ENCODE measurements at places on chromosomes 7 and 10.
A peak's percentile ranks its signal among the peaks of the same experiment; 100 is the strongest.

GRCh38 chr10:126290232-126290631, 98.0 kb downstream of the ADAM12 start:
- no peak for DNase-seq

- no peak for DNase-seq
These were observed 161.6 kb downstream of the PKD1L1 start for GRCh38 chr7:47786557-47787248.

- DNase-seq = no peak
These were observed 633.4 kb upstream of the LRRTM3 start for GRCh38 chr10:66292456-66292855.

DNA sequence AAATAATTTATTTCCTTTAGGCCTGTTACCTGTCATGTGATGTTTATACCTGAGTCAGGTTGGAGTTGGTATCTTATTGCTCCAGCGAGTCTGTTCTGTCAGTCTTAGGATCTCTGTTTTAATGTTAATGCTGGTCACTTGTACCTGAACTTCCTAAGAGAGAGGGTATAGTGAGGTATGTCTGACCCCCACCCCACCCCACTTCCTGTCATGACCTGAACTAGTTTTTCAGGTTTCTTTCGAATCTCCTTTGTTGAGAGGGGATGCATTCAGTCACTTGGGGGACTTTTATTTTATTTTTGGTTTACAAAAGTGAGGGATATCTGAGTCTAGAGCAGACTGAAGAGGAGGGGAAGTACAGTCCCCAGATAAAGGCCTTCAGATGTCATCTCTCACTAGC, 769.0 kb upstream of the COBL start:
- DNase-seq = no peak

- DNase-seq = no peak
These were observed 8.2 kb downstream of the DNA2 start for GRCh38 chr10:68463365-68464093.

- DNase-seq = no peak
These were observed 46.2 kb downstream of the JAKMIP3 start for GRCh38 chr10:132111871-132112341.

DNA sequence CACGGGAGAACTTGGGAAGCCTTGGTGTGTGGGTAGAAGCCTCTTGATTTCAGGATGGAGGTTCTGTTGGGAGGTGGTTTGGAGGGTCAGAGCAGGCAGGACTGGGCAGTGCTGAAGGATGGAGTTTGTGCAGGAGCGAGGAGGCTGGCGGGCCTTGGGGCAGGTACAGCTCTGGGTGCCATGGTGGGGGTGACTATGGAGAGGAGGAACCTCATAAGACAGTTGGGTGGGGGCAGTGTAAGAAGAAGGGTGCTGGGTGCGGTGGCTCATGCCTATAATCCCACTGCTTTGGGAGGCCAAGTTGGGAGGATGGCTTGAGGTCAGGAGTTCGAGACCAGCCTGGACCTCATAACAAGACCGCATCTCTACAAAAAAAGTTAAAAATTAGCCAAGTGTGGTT, 54.7 kb upstream of the GTF2IRD1 start:
- DNase-seq = no peak

DNA sequence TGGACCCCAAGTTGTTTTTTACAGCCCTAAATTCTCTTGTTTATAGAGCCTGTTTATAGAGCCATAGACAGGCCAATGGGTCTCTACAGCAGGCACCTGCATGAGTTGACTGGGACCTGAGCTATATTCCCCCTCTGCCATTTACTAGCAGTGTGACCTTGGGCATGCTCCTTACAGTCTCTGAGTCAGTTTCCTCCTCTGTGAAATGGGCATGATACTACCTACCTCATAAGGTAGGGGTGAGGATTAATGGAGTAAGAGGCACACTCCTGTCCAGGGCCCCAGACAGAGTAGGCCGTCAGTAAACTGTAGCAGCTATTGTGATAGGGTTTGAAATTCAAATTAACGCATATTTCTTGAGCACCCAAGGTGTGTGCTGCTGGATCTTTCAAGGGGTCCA, 138.1 kb downstream of the TCF7L2 start:
- DNase-seq = no peak

DNA sequence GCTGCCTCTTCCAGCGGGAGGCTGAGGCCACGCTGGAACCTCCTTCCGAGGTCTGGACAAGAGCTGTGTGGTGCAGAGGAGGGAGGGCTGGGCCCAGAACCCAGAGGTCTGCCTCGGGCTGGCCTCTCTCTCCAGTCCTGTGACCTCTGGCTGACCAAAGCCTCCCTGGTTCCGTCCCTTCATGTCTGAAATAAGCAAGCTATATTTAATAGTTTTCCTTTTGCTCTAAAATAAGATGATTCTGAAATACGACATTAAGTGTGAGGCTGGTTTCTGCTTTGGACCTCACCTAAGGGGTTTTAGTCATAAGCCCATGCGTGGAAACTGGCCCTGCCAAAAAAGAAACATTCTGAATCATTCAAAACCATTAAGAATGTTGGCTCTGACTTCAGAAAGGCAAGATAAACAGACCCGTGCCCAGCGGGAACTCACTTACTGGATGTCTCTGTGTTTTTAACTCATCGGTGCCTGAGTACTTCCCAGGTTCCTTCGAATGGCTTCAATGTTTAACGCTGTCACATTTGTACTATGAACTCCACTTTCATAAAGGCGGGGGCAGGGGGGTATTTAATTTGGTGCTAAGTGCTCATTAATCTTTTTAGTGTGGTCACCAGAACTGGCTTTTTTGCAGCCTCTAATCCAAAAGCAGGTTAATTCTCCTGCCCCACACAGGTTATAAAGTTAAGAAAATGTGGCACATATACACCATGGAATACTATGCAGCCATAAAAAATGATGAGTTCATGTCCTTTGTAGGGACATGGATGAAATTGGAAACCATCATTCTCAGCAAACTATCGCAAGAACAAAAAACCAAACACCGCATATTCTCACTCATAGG, 157.5 kb upstream of the KLF14 start:
- no peak for DNase-seq

GRCh38 chr10:106226828-106227227, 937.7 kb downstream of the SORCS1 start:
- no peak for DNase-seq

DNA sequence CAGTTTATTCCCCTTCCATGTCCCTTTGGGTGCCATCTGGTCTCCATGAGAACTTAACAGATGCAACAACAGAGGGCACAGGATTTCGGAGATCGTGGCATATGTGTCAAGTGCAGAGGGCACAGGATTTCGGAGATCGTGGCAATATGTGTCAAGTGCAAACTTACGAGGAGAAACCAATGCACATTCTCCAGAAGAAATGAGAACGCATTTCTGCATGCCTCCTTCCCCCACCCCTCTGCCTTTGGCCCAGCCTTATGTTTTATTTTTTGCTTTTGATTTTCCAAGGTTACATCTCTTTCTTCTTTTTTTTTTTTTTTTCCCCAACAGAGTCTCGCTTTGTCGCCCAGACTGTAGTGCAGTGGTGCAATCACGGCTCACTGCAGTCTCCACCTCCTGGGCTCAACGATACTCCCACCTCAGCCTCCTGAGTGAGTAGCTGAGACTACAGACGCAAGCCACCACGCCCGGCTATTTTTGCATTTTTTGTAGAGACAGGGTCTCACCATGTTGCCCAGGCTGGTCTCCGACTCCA, 586 bp upstream of the ANKRD26 start:
- no peak for DNase-seq

- DNase-seq = no peak
These were observed 206.7 kb downstream of the POU6F2 start for GRCh38 chr7:39184391-39184790.

- peak; percentile 71 for DNase-seq
These were observed 10.4 kb upstream of the CLCN1 start for GRCh38 chr7:143305423-143306070.

DNA sequence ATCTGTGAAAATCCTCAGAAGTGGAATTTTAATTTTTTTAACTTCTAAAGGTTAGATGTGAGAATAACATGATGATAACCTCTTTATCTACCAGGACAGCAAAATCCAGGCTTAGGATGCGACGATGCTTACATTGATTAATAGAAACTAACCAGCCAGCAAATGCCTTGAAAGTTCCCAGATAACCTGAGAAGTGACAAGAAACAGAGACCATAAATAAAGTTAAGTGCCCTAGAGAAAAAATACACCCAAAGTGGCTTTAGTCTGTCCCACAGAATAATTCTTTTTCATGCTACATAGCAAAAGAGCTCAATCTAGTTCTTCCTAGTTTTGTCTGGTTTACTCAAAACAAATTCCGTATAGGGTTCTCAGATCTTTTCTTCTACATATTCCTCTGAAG, 262.7 kb downstream of the WDR11 start:
- DNase-seq = no peak

- DNase-seq = no peak
These were observed 19.7 kb downstream of the CYTH3 start for GRCh38 chr7:6252748-6253147.

DNA sequence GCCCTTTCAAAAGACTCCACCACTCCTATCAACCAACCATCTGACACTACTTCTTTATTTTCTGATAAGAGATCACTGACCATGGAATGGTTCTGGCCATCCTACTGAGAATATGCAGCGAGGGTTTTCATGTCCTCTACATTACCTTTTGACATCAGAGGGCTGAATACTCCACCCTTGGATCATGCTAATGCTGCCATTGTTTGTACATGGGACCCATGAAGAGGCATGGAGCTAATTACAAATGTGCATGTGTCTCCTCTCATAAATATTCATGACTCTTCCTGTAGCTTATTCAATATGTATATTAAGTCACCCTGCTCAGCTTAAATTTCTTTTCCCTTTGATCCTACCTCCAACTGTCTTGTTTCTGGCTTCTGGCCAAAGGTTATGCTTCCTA, 1065.8 kb upstream of the GHITM start:
- DNase-seq = no peak

DNA sequence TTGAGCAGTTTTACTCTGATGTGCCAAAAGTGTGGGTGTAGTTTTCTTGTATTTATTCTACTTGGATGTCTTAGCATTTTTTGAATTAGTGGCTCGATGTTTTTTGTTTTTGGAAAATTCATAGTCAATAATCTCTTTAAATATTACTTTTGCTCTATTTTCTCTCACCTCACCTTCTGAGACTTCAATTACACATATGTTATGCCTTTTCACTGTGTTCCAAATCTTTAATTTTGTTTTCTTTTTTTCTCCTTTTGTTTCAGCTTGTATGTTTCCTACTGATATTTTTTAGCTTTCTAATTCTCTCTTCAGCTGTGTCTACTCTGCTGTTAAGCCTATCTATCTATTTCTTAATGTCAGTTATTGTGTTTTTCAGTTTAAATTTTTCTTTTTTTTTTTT, 69.5 kb downstream of the ZNF503 start:
- no peak for DNase-seq

- DNase-seq = no peak
These were observed 48.0 kb downstream of the BRAF start for GRCh38 chr7:140876519-140877248.

DNA sequence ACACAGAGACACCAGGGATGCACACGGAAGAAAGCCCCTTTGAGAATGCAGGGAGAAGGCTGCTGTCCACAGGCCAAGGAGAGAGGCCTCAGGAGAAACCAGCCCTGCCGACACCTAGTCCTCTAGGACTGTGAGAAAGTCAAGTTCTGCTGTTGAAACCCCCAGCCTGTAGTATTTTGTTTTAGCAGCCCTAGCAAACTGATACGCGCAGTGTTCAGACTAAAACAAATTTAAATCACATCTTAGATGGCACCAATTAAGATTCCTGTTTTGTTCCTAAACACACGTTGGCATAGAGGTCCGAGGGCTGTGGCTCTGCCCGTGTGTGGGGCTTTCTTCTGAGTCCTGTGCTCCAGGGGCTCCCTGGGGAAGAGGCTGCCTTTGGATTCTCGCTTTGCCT, 21.7 kb downstream of the LMTK2 start:
- no peak for DNase-seq

DNA sequence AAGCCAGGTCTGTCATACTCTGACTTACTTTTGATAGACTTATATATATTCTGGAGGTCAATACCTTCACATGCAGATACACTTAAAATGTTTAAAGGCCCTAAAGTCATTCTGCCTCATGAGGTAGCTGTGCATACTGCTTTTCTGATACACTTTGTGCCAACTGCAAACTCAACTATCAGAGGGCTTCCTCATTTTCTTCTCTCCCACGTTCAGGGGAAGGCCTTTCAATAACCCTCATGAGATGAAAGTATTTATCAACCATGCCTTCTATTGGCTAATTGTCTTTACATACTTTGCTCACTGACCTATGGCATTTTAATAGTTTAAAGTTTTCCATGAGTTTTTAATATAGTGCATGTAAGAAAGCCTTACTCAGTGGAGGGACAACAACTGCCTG, 112.7 kb upstream of the AMPH start:
- DNase-seq = no peak

- DNase-seq = no peak
These were observed 279.7 kb upstream of the RNF32 start for GRCh38 chr7:156360835-156361234.

GRCh38 chr10:72226418-72227027, 10.4 kb upstream of the ASCC1 start:
- DNase-seq = no peak

DNA sequence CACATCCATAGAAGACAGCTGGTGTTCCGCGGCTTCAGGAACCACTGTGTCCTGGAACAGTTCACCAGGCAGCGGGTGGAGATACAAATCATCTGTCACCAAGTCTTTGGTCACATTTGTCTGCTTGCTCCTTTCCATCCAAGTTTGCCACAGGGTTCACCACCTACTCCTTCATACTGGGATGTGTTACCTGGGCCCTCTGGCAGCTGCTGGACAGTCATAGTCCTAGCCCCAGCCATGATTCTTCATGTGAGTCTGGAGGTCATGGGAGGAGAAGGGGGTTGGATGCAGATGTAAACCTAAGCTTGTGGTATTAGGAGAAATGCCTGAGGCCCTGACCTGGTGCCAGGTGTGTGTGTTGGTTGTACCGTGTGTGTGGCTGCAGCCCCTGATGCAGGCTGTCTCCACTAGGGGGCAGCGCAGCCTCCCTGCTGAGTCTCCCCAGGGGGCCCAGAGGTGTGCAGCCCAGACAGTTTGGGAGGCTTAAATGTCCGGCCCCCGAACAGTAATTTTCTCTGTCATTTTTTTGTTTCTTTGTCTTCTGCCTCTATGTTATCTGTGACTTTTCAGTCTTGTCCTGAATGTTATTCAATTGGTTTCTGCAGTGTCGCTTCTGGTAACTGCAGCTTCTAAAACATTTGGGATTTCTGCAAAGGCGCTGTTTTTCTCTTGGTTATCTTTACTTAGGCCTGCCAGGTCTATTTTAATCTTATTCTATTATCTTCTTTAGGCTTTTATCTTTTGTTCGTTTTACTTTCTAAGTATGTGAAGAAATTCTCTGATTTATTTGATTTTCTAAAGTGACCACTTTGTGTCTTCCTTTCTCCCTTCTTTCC, 14.8 kb downstream of the NPS start:
- DNase-seq = peak; percentile 8

DNA sequence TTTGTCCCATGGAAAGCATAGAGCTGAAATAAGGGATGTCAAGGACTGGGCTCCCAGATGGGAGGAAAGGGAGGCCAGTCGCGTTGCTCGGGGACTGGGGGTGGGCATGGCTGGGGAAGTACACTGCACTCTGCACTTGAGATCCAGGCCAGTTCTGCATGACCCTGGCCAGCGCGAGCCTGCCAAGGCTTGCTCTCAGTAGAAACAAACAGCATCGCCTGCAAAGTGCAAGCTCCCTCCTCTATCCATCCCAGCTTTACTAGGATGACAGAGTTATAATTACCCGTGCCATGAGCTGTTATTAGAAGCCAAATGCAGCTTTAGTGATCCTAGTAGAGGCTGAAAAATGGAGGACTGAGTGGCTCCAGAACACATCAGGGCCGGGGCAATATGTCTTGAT, 43.9 kb upstream of the PDCD4 start:
- no peak for DNase-seq

- no peak for DNase-seq
These were observed 13.5 kb upstream of the ENTPD1 start for GRCh38 chr10:95742485-95742884.

GRCh38 chr10:132184816-132185593, 1.7 kb upstream of the DPYSL4 start:
- DNase-seq = no peak
